ENCODE measurements at places on chromosomes 7 and 10. TPM values are rescaled to one million over a fixed set of nuclear protein-coding genes. Genes with fewer than 3 reads are reported as not detected.

The SPDYE6 gene
- 3.2 TPM for polyA plus RNA-seq

The GSDME gene
- polyA plus RNA-seq: 12.1 TPM

The GIMAP5 gene
- polyA plus RNA-seq: 24.0 TPM

The SPDYE8 gene
- 0.78 TPM for polyA plus RNA-seq

The GPR15LG gene
- not detected for polyA plus RNA-seq

The LIPF gene
- 0.33 TPM for polyA plus RNA-seq

The TECPR1 gene
- 25.4 TPM for polyA plus RNA-seq

The RBM33 gene
- polyA plus RNA-seq: 33.9 TPM

The OPN1SW gene
- polyA plus RNA-seq: 1.3 TPM

The COL17A1 gene
- 0.84 TPM for polyA plus RNA-seq

The BMPER gene
- 41.7 TPM for polyA plus RNA-seq

Measured in right lung (tissue), 10 donors.